Occipital lobe (tissue), 3 donors: ENCODE measurements at places on chromosomes 6 and 20.

- no peak for DNase-seq
These were observed 71.3 kb downstream of the TFAP2B start for GRCh38 chr6:50889935-50890334.

- DNase-seq: no peak
These were observed 43.4 kb downstream of the SLC22A2 start for GRCh38 chr6:160215232-160215631.

DNA sequence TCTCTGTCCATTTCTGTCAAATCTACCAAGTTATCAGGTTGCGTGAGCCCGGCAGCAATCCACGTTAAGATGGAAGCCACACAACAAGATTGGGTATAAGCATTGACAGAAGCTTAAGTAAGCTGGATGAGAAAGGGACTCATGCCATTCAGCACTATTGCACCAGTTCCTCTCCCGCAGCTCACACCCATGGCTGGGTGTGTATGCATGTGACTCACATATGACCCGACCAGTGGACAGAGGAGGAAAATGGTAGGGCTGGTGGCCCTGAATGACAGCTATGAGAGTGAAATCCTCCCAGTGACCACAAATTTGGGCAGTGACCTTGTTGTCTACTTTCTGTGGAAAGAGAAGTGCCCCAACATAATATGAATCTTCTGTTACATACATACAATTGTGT is 113.5 kb downstream of the OTOR start:
- DNase-seq: no peak

DNA sequence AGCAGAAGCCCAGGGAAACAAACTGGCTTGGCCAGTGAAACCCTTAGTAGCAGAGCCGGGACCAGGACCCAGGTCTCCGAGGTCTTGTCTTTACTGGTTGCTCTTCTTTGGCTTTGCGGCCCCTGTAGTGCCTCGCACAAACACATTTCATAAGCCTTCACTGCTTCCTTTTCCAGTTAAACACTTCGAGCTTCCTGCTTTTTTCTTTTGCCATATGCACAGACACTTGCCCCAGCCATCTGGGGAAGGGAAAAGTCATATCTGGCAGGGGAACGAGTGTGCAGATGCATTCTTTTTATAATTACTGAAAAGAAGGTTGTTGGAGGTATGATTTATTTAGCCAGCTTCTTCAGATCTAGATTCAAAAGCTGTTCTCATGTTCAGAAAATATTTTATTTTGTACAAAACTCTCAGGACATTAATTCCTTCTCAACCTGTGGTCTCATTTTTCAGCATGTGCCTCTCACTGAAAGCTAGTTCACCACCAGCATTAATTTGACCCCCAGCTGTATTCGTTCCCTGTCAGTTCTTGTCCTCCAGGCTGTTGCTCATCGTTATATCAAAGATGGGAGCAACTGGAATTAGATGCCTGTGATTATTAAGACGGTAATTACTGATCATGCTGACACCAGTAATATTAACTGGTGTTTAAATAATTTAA is 19.2 kb downstream of the KLHL32 start:
- peak; percentile 17 for DNase-seq

DNA sequence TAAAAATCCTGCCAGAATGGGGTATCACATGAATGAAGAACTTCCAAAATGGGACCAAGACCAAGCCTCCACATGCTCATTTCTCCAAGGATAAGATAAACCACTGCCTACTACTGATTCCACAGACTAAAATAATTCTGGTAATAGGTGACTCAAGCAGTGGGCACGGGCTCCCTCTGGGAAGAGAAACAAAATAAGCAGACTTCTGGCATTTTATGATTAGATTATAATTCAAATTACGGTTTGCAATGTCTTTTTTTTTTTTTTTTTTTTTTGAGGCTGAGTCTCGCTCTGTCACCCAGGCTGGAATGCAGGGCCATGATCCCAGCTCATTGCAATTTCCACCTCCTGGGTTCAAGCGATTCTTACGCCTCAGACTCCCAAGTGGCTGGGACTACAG is 16.0 kb downstream of the UQCC1 start:
- DNase-seq: no peak

DNA sequence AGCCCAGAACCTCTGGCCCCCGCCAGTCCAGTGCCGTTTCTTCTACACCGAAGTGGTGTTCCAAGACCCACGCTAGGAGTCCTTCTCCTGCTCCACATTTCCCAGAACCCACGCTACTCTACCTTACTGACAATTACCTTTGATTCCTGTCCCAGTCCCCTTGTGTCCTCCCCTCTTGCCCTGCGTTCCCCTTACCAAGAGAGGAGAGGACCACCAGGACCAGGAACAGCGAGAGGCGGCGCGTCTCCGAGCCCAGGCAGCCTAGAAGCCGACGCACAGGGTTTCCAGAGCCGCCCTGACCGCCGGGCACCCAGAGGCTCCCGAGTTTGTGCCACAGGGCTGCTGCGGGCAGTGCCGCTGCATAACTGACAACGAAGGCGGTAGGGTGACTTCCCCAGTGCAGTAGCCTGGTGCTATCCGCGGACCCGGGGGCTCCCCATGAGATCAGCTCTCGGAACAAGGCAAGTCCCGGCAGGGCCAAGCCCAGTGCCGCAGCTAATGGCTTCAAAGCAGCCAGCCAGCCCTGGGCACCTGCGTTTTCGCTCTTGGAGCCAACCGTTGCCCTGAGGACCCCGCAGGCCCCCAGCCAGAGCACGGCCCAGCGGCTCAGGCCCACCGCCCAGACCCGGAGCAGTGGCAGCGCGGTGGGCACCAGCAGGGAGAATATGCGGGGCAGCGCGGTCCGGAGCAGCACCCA is 512 bp downstream of the TAP1 start:
- no peak for DNase-seq

DNA sequence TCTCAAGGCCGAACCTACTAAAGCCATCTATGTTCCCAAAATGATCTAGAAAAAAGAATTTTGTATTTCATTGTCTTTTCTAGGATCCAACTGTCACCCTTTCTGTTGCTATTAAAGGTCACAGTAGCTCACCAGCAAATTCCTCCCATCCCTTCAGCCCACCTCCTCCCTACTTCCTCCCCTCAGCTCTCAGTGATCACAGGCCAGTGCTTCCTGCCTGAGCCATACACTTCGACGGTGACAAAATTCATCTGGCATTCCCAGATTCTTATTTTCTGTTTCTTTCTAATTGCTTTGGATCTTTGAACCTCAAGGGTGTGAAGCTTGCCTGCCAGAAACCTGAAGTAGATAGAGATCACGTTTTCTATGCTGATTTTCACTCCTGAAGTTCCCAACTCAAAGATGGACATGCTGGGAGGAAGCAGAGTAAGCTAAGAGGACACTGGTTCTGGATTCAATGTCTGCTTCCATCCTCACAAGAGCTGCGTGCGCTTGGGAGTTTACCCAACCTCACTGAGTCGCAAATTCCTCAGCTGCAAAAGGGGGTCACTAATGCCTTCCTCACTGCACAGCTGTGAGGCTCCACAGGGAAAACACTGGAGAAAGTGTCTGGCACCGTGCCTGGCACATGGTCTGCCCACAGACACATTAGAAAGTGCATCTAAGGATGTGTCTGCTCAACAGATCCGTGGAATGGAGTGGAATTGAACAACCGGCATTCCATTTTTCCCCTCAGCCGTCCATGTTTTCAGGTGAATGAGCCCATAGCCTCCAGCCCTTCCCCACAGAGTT is 34.5 kb downstream of the MDGA1 start:
- DNase-seq: no peak

GRCh38 chr6:87826424-87826823 is 124.4 kb upstream of the AKIRIN2 start:
- DNase-seq: no peak

DNA sequence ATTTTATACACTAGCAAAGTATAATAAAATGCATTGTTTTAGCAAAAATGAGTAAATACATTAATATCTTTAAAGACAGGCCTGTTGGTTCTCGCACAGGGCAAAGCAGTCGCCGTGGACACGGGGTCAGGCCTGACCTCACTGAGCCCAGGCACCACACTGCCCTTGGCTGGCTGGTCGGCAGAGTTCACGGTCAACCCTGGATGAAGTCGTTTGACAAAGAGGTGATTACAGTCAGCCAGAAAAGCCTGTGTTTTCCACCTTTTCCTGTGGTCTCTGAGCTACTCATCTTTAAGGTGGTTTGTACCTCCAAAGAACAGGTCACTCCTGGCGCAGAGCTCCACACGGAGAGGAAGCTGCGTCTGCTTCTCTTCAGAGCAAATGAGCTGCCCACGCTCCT is 191.5 kb downstream of the DLL1 start:
- DNase-seq: no peak

GRCh38 chr6:35562060-35562459 is 49.4 kb upstream of the TULP1 start:
- DNase-seq: no peak

DNA sequence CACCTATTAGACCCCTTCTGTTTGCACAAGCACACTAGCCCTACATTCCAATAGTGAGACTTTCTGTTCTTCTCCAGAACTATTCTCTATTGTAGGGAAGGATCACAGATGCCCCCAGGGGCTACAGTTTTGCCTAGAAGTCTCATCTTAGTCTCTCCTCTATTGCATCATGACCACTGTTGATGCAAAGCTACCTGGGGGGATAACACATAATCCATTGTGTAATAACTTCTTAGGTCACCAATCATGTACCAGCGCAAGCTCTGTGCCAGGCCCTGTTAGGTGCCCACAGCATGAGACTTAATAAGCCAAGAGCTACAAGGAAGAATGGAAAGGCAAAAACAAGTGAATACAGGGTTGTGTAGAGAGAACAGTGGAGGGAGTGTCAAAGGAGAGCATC is 98.1 kb upstream of the TNFAIP3 start:
- DNase-seq: no peak

DNA sequence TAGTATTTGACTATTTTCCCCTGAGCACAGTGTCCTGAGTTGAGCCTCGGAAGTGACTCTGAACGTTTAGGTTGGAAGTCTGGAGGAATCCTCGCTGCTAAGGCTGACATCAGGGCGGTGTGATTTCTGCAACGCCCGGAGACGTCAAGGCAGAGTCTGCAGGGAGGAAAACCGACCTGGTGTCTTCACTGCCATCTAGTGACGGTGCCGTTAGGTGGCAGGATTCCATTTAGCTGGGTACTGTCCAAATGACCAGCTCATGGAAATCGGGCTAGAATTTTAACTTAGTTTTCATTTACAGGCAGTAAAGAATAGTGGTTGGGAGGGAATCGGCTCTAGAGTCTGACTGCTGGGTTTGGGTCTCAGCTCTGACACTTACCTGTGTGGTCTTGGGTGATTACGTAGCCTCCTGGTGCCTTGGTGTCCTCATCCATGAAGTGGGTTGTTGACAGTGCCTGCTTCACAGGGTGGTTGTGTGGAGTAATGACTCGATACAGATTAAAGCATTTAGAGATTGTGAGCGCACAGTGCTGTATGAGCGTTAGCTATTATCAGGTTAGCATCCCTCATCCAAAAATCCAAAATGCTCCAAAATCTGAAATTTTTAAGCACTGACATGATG is 35.0 kb downstream of the FOXF2 start:
- no peak for DNase-seq

GRCh38 chr6:74840953-74841352 is 364.9 kb downstream of the COL12A1 start:
- no peak for DNase-seq

- DNase-seq: no peak
These were observed 172.5 kb upstream of the KCNK16 start for GRCh38 chr6:39494998-39495397.

GRCh38 chr6:145765449-145765848 is 30.1 kb upstream of the EPM2A start:
- no peak for DNase-seq

DNA sequence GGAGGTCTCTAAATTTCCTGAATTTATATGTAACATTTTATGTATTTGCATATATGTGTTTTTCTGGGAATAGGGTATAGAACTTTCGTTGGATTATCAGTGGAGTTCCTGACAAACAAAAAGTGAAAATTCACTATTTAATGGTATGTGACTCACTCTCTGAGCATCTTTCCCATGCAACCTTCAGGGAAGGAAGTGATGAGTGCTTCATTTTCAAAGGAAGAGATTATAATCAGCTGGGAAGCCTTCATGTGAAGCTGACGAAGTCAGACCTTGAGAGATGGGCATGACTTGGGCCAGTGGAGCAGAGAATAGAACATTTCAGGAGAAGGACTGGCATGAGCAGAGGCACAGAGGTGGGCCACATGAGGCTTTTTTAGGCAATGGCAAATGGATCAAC is 72.7 kb downstream of the FAXC start:
- no peak for DNase-seq

DNA sequence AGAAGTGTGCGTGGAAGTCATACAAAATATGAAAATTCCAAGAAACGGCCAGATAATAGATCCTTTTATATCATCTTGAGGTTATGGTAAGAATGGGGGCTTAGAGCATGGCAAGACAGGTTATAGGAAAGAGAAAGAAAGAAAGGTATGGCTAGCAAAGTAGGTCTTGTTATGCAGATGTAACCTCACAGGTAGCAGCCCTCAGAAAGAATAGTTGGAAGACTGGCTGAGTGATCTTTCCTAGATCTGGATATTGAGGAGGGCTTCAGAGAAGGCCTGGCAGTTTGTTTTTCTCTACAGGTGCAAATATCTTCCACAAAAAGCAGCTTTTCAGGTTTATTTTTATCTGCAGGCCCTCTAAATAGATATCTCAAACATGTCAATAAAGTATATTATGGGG is 679.5 kb downstream of the KHDRBS2 start:
- DNase-seq: no peak

- DNase-seq: peak; percentile 32
These were observed 48.2 kb upstream of the RALY start for GRCh38 chr20:33945391-33946081.

GRCh38 chr6:41059556-41059955 is 6.6 kb downstream of the APOBEC2 start:
- DNase-seq: no peak

DNA sequence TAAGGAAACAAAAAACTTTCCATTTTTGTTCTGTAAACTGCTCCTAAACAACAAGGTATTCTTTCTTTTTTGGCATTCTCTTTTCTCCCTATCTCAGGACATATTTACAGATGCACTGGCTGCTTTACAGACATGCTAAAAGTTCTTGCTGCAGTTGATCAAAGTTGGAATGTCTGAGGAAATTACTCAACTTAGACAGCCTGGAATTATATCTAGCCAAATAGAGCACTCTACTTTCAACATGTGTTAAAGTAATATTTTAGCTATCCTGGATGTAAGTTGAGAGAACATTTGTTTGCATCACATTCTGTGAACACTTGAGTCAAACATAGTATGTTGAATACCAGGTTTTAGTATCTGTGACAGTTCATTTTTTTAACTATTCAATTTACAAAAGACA is 24.8 kb downstream of the TASP1 start:
- DNase-seq: no peak

DNA sequence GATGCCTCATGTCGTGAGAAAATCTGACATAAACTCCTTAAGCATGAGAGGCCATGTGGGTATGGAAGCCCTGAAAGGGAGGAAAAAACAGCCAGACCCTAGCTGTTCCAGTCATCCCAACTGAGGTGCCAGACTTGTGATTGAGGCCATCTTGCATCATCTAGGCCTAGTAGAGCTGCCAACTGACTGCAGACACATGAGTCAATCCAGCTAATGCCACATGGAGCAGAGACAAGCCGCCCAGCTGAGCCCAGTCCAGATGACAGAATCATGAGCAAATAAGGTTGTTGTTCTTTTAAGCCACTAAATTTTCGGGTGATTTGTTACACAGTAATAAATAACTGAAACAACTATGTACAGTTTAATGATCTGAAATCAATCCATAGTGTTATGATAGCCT is 680.9 kb downstream of the MAFB start:
- no peak for DNase-seq

- no peak for DNase-seq
These were observed 33.3 kb upstream of the PKIB start for GRCh38 chr6:122576888-122577287.

GRCh38 chr6:100426744-100427338 is 37.9 kb downstream of the SIM1 start:
- no peak for DNase-seq

- no peak for DNase-seq
These were observed 6.8 kb downstream of the PMEPA1 start for GRCh38 chr20:57703013-57703412.
